ENCODE measurements at places on chromosomes 13 and 19.
A peak's percentile ranks its signal among the peaks of the same experiment; 100 is the strongest.

- DNase-seq: no peak
- H3K4me1 ChIP-seq: peaks cover 18% of the 10 kb centered on the region
- H3K4me3 ChIP-seq: peak overlapping the region; percentile 70
- no peaks in the 10 kb centered on the region for H3K36me3 ChIP-seq
- H3K27me3 ChIP-seq: peaks cover 30% of the 10 kb centered on the region
- H3K27ac ChIP-seq: no peak overlapping the region
These were observed 8.2 kb upstream of the BBC3 start for GRCh38 chr19:47239152-47239551.

DNA sequence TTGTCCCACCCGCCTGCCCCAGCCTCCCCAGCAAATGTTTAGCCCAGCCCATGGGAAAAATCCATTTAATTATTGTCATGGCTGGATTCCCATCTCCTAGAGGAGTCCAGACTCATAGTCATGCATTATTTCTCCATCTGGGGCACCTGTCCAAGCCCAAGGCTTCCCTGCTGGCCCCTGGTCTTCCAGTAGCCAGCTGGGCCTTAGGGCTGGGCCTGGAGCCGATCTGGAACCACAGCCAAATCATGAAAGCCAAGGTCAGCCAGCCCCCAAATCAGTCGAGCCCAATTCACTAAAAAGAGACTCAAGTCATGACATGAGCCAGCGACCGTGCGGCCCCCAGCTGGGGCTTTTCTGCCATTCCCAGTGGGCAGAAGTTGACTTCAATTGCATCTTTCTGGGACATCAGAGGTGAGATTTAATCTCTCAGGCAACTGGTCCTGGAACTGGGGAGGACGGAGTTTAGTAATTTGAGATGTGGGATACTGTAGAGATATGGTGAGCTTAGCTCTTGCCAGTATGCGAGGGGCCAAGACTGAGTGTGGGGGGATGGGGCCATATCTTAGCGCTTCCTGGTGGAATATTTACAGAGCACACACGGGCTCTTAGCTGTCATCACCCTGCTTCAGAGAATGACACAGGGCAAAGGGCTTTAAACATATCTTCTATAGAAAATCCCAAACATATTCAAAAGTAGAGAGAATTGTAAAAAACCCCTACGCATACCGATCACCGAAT, 9.4 kb upstream of the PGLYRP2 start:
- H3K4me1 ChIP-seq: no peaks in the 10 kb centered on the region
- DNase-seq: no peak
- H3K27ac ChIP-seq: no peak overlapping the region
- peaks cover 5% of the 10 kb centered on the region for H3K36me3 ChIP-seq
- H3K27me3 ChIP-seq: peaks cover 15% of the 10 kb centered on the region
- H3K4me3 ChIP-seq: no peak overlapping the region

DNA sequence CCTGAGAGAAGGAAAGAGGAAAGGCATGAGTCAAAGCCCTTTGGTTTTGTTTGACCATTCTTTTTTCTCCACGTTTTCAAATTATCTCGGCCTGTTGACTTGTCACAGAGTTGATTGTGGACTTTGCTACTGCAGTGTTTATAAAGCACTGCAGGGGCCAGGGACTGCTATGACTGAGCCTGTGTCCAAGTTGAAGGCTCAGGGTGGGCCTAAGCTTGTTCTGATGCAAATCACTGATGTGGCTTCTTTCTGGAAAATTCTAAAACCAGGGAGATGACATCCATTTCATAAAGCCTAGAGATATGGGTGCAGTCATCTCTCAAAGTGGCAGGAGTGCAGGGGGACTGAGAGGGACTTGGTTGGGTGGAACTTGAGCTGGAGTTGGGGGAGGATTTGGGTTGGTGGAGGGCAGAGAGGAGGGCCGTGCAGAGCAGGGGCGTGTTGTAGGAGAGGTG, 1.2 kb upstream of the CXCL17 start:
- peaks cover 32% of the 10 kb centered on the region for H3K27me3 ChIP-seq
- H3K36me3 ChIP-seq: no peaks in the 10 kb centered on the region
- DNase-seq: no peak
- H3K4me3 ChIP-seq: no peak overlapping the region
- H3K4me1 ChIP-seq: peaks cover 19% of the 10 kb centered on the region

- peaks cover 12% of the 10 kb centered on the region for H3K36me3 ChIP-seq
- DNase-seq: no peak
- no peaks in the 10 kb centered on the region for H3K4me1 ChIP-seq
These were observed 12.3 kb downstream of the CLDN10 start for GRCh38 chr13:95564733-95565291.

- H3K4me1 ChIP-seq: peaks cover 4% of the 10 kb centered on the region
- H3K27me3 ChIP-seq: no peaks in the 10 kb centered on the region
- H3K4me3 ChIP-seq: no peak overlapping the region
- no peaks in the 10 kb centered on the region for H3K36me3 ChIP-seq
- no peak for DNase-seq
- H3K27ac ChIP-seq: no peak overlapping the region
These were observed 21.2 kb upstream of the SCEL start for GRCh38 chr13:77514336-77514726.

DNA sequence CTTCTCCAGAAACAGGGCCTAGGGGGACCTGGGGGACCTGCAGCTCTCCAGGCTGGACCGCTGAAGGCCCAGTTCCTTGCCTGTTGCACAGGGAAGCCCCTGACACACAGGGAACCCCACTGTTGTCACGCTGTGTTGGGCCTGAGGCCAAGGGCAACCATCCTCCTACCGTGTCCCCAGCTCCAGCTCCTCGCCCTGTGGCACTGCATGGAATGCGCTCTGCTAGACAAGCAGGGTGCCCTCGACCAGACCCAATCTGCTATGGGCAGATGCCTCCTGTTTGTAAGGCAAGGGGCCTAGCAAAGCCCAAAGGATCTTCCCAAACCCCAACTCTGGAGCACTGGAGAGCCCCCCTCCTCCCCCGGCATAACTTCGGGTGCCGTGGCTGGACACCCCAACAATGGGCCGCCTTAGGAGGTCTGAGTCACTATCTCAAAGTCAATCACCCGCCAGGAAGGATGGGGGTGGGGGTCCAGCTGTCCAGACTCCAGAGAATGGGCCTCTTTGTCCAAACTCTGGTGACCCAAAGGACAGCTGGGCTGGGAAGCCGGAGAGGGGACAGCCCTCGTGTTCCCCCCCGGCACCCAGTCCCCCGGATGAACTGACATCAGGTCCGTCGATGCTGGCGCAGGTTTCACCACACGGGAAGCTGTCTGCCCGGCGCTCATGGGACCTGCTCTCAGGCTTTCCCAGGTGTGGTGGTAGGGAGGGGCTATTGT, 3.7 kb downstream of the BRSK1 start:
- H3K36me3 ChIP-seq: peaks cover 29% of the 10 kb centered on the region
- H3K27me3 ChIP-seq: no peaks in the 10 kb centered on the region
- H3K4me1 ChIP-seq: peaks cover 9% of the 10 kb centered on the region
- H3K4me3 ChIP-seq: no peak overlapping the region

DNA sequence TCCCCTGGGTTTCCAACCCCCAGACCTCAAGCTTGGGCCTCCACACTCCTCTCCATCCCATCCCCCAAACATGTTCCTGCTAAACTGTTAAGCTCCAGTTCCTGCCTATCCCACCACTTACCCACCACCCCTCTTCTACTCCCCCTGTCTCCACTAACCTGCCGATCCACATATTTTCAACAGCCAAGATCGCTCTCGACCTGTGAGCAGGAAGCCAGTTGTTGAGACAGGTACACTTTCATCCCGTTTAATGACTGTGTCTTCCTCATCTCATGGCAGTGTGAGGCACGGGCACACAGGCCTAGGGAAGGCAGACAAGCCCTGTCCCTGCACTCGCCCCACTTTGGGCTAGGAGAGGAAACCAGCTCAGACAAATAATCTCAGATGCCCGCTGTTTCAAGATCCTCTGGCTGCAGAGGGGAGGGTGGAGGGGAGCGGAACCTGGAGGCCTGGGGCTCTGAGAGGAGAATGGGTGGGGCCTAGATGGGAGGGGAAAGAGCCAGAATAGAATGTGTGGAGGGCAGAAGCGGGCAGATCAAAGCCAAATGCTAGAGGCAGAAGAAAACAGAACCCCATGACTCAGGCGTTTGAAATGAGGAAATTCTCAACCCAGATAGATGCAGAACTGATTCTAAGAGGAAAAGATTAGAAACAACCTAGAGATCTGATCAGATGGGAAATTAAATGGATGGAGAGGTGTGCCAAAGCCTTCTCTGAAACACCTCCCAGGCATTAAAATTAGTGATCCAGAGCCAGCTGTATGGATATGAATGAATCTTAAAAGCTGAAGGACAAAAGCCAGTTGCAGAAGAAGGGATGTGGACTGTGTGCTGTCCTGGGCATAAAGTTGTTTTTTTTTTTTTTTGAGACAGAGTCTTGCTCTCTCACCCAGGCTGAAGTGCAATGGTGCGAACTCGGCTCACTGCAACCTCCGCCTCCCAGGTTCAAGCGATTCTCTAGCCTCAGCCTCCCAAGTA, 16.9 kb upstream of the CYP2S1 start:
- H3K27ac ChIP-seq: peak overlapping the region; percentile 98
- peak; percentile 77 for DNase-seq
- H3K4me3 ChIP-seq: peak overlapping the region; percentile 69
- no peaks in the 10 kb centered on the region for H3K36me3 ChIP-seq
- H3K4me1 ChIP-seq: peaks cover 38% of the 10 kb centered on the region

GRCh38 chr13:110706570-110707372, 855 bp upstream of the CARS2 start:
- peaks cover 32% of the 10 kb centered on the region for H3K4me1 ChIP-seq
- no peaks in the 10 kb centered on the region for H3K27me3 ChIP-seq
- peak overlapping the region; percentile 82 for H3K27ac ChIP-seq
- H3K36me3 ChIP-seq: peaks cover 8% of the 10 kb centered on the region

GRCh38 chr13:44967704-44968433, 21.4 kb downstream of the NUFIP1 start:
- no peaks in the 10 kb centered on the region for H3K27me3 ChIP-seq
- no peak overlapping the region for H3K4me3 ChIP-seq
- peaks cover 4% of the 10 kb centered on the region for H3K4me1 ChIP-seq
- no peak overlapping the region for H3K27ac ChIP-seq
- H3K36me3 ChIP-seq: peaks cover 44% of the 10 kb centered on the region

DNA sequence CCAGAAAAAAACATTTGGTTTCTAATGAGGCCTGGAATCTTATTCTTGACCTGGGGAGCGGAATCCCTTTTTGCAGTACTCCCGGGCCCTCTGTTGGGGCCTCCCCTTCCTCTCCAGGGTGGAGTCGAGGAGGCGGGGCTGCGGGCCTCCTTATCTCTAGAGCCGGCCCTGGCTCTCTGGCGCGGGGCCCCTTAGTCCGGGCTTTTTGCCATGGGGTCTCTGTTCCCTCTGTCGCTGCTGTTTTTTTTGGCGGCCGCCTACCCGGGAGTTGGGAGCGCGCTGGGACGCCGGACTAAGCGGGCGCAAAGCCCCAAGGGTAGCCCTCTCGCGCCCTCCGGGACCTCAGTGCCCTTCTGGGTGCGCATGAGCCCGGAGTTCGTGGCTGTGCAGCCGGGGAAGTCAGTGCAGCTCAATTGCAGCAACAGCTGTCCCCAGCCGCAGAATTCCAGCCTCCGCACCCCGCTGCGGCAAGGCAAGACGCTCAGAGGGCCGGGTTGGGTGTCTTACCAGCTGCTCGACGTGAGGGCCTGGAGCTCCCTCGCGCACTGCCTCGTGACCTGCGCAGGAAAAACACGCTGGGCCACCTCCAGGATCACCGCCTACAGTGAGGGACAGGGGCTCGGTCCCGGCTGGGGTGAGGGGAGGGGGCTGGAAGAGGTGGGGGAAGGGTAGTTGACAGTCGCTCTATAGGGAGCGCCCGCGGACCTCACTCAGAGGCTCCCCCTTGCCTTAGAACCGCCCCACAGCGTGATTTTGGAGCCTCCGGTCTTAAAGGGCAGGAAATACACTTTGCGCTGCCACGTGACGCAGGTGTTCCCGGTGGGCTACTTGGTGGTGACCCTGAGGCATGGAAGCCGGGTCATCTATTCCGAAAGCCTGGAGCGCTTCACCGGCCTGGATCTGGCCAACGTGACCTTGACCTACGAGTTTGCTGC, at the start of gene ICAM4:
Gene ICAM4, plus strand, starts transcription at position 153 of the 935 bp plus-strand sequence. Its CDS starts 58 bp downstream, at position 211.
- peaks cover 29% of the 10 kb centered on the region for H3K4me1 ChIP-seq
- H3K27me3 ChIP-seq: peaks cover 63% of the 10 kb centered on the region
- no peaks in the 10 kb centered on the region for H3K36me3 ChIP-seq
- peak within 1 kb of the TSS; percentile 68 for H3K4me3 ChIP-seq

DNA sequence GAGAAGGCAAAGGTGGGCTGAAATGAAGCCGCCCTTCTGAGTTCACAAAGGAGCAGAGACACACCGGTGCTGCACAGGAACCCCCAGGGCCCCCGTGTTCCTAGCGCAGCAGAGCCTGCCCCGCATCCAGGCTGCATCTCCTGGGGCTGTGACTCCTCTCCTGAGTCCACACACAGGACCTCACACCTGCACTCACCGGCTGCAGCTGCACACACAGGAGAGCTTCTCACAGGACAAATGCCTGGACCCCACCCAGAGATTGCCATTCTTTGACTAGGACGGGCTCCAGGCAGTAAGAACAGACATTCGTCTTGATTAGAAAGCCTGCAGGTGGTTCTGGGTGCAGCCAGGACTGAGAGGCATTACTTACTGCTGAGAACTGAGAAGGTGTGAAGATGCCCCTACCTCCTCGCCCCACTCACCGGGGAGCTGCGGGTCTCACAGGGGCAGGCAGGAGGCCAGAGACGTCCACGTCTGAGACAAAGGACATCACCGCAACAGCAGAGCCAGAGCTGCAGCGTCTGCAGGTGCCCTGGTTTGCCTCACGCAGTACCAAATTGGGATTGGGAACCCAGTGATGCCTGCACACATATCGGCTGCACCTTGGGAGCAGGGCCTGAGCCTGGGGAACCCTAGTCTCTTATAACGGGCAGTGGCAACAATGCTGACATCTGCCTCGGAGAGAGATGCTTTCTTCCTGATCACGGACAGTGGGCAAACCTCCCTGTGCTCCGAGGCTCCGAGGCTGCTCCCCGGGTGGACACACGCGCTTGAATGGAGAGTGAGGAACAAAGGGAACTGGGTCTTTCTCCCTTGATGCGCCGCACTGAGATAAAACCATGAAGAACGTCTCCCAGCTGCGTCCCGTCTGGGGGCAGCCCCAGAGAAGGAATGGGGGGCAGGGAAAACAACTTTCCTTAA, 50.4 kb downstream of the RASA3 start:
- DNase-seq: peak; percentile 8
- H3K4me1 ChIP-seq: 0 out of 2 replicates have a peak, but pooled peaks cover 5% of the 10 kb centered on the region
- no peaks in the 10 kb centered on the region for H3K27me3 ChIP-seq
- peaks cover 14% of the 10 kb centered on the region for H3K36me3 ChIP-seq

DNA sequence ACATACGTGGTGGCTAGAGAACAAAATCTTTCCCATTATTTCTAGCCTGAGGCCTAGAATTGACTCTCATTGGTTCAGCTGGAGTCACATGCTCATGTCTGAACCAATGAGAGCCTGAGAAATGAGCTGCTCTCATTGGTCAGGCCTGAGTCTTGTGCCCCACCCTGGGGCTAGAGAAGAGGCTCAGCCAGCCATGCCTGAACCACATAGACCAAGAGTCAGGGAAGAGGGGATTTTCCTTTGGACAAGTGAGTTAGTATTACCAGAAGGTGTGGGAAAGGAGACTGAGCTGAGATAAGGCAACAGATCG, 6.9 kb downstream of the FXYD5 start:
- no peak overlapping the region for H3K4me3 ChIP-seq
- no peak for DNase-seq
- peaks cover 3% of the 10 kb centered on the region for H3K4me1 ChIP-seq
- H3K36me3 ChIP-seq: peaks cover 96% of the 10 kb centered on the region

- no peak for DNase-seq
- no peaks in the 10 kb centered on the region for H3K27me3 ChIP-seq
- peaks cover 3% of the 10 kb centered on the region for H3K4me1 ChIP-seq
- no peak overlapping the region for H3K27ac ChIP-seq
- no peak overlapping the region for H3K4me3 ChIP-seq
- no peaks in the 10 kb centered on the region for H3K36me3 ChIP-seq
These were observed 33.1 kb downstream of the DCLK1 start for GRCh38 chr13:36098080-36098479.

GRCh38 chr19:38727868-38728660, 16.2 kb downstream of the CAPN12 start:
- no peak overlapping the region for H3K4me3 ChIP-seq
- DNase-seq: no peak
- H3K36me3 ChIP-seq: peaks cover 44% of the 10 kb centered on the region
- no peaks in the 10 kb centered on the region for H3K27me3 ChIP-seq
- no peak overlapping the region for H3K27ac ChIP-seq

Data from WTC11 (cell line).